Lung microvascular endothelial cell (primary cell): ENCODE measurements at places on chromosomes 6 and 20. TPM values are rescaled to one million over a fixed set of nuclear protein-coding genes. Genes with fewer than 3 reads are reported as not detected.

The HTR1B gene
- total RNA-seq: 2.4 and 3.1 TPM in 2 replicates

The RFX6 gene
- total RNA-seq: not detected in 2 replicates

The ENPP1 gene
- total RNA-seq: 0.22 and 0.40 TPM in 2 replicates

The OLIG3 gene
- not detected in 2 replicates for total RNA-seq

The LBP gene
- under 0.01 TPM in 2 replicates for total RNA-seq

The TNFRSF21 gene
- 49.6 and 51.9 TPM in 2 replicates for total RNA-seq

The STX11 gene
- 9.4 and 22.6 TPM in 2 replicates for total RNA-seq

The NMBR gene
- total RNA-seq: not detected in 2 replicates

The SYCP2L gene
- total RNA-seq: not detected in 2 replicates

The IRF4 gene
- total RNA-seq: not detected in 2 replicates

The RIN2 gene
- 71.4 and 80.2 TPM in 2 replicates for total RNA-seq

The FAM209B gene
- total RNA-seq: not detected in 2 replicates

The CAGE1 gene
- under 0.01 and 0.20 TPM in 2 replicates for total RNA-seq

The SULF2 gene
- total RNA-seq: 85.0 and 119 TPM in 2 replicates

The POLR3F gene
- 13.3 and 13.5 TPM in 2 replicates for total RNA-seq

The C6orf52 gene
- total RNA-seq: 0.22 TPM in 1 of 2 replicates, not detected in the other

The TNNC2 gene
- not detected in 2 replicates for total RNA-seq

The OPN5 gene
- not detected in 2 replicates for total RNA-seq

The BPIFB1 gene
- total RNA-seq: not detected in 2 replicates

The NKAPL gene
- total RNA-seq: 0.20 and 0.22 TPM in 2 replicates

The ARHGAP40 gene
- total RNA-seq: not detected in 2 replicates

The RAET1G gene
- total RNA-seq: 0.20 and 0.22 TPM in 2 replicates

The HM13 gene
- total RNA-seq: 31.6 and 37.9 TPM in 2 replicates

The DBNDD2 gene
- total RNA-seq: 5.0 and 5.2 TPM in 2 replicates

The ULBP3 gene
- 2.4 and 4.8 TPM in 2 replicates for total RNA-seq

The TMEM74B gene
- under 0.01 and 0.44 TPM in 2 replicates for total RNA-seq

The MATN4 gene
- not detected in 2 replicates for total RNA-seq

The MARCKS gene
- total RNA-seq: 187 and 258 TPM in 2 replicates

The FAM135A gene
- total RNA-seq: 9.1 and 9.2 TPM in 2 replicates

The PHACTR3 gene
- 1.6 and 3.1 TPM in 2 replicates for total RNA-seq

The NHSL1 gene
- 23.1 and 30.2 TPM in 2 replicates for total RNA-seq

The GINS1 gene
- total RNA-seq: 3.4 and 8.3 TPM in 2 replicates

The DCBLD1 gene
- total RNA-seq: 24.4 and 32.3 TPM in 2 replicates

The SSTR4 gene
- total RNA-seq: not detected in 2 replicates

The AGPAT4 gene
- 6.8 and 15.9 TPM in 2 replicates for total RNA-seq

The BPIFB2 gene
- total RNA-seq: not detected in 2 replicates

The TREM2 gene
- not detected in 2 replicates for total RNA-seq

The NKAIN4 gene
- total RNA-seq: not detected in 2 replicates
